GOT3 (cell line): ENCODE measurements at places on chromosomes 1 and 21.

DNA sequence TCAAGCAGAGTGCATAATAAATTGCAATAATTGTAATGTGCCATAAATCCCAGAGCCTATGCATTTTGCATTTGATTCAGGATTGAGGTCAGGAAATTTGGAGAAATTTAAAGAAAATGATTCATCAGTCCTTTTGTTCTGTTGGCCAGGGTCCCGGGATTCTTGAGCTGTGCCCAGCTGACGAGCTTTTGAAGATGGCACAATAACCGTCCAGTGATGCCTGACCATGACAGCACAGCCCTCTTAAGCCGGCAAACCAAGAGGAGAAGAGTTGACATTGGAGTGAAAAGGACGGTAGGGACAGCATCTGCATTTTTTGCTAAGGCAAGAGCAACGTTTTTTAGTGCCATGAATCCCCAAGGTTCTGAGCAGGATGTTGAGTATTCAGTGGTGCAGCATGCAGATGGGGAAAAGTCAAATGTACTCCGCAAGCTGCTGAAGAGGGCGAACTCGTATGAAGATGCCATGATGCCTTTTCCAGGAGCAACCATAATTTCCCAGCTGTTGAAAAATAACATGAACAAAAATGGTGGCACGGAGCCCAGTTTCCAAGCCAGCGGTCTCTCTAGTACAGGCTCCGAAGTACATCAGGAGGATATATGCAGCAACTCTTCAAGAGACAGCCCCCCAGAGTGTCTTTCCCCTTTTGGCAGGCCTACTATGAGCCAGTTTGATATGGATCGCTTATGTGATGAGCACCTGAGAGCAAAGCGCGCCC, 8.7 kb downstream of the PROX1 start:
- no peak for DNase-seq

DNA sequence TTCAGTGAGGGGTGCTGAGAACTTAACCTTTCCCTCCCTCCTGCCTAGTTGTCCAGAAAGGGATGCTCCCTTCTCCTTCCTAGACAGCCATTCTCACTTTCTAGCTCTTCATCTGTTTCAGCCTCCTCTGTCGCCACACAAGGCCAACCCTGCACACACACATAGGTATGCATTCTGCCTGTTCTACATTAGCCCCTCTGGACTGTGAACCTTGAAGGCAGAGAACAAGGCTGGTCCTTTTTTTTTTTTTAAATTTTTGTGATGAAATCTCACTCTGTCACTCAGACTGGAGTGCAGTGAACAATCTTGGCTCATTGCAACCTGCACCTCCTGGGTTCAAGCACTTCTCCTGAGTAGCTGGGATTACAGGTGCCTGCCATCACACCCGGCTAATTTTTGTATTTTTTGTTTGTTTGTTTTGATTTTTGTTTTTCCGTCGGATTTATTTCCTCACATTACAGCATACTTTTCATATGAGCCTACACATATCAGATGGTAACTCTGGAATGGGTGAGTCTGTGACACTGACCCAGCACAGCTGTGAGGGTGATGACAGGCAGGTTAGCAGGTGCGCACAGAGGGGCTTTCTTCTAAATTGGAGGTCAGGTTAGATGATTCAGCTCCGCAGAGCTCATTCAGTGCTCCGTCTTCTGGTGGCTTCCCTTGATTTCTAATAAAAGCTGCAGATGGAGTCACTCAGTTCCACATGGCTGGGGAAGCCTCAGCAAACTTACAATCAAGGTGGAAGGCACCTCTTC, 4.9 kb upstream of the AKR1A1 start:
- no peak for DNase-seq

DNA sequence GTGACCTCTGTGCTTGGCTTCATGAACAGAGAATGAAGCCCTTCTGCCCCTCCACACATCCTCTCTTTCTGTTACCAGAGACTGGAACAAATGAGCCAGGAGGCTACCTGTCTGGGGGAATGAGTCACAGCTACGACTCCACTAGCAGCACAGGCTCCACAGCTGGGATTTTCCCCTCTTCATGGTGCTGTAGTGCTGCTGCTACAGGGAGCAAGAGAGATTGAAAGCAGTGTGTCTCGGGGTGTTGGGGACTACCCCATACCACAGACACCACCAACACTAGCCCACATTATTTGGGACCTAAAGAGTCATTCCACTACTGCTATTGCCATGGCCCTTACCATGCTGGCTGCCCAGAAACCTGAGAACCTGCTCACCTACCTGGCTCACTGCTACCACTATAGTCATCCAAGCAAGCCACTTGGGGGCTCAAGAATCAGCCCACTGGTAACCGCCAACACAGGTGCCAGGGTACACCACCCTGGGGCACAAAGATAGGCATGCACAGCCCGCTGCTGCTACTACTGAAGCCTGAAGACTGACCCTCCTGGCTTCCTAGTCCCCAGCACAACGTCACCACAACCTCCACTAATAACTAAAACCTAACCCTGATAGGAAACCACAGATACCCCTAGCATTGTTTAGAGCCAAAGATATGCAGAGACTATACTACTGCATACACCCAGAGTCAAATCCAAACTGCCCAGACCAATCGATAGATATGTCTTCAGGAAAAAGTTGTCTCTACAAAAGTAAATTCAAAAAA, 17.7 kb downstream of the CD1E start:
- DNase-seq = no peak

DNA sequence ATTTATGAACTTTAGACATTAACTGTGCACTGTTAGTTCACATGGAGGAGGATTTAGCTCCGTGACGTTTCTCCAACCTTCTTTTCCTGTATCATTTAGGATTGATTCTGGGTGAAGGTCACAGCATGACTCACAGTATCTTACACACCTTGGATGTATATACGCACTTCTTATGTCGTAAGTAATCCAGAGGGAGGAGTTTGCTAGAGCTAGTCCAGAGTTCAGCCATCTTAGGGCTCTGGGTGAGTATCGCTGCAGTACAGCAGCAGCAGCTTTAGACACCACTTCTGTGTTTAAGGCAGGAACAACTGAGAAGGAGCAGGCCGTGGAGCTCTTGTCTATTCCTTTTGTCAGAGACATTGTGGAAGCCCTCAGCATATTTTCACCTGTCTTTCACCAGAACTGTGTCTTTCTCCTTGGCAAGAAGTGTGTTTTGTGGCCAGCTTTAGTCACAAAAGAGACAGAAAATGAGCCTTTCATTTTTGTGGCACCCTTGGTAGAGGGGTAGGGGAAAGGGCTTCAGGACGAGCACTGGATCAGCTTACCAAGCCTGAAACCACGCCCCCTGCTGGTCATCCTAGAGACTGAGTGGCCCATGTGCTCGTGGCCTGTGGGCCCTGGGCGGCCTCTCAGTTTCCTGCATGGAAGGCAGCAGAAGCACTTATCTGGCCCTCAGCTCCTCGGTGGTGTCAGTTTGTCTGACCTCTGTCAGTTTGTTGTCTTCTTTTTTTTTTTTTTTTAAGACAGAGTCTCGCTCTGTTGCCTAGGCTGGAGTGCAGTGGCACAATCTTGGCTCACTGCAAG, 64.0 kb downstream of the ADARB1 start:
- DNase-seq = no peak

- no peak for DNase-seq
Observed at GRCh38 chr1:175784831-175785230, 41.4 kb upstream of the TNR start.

GRCh38 chr21:19566975-19567374, 1163.4 kb upstream of the TMPRSS15 start:
- no peak for DNase-seq

DNA sequence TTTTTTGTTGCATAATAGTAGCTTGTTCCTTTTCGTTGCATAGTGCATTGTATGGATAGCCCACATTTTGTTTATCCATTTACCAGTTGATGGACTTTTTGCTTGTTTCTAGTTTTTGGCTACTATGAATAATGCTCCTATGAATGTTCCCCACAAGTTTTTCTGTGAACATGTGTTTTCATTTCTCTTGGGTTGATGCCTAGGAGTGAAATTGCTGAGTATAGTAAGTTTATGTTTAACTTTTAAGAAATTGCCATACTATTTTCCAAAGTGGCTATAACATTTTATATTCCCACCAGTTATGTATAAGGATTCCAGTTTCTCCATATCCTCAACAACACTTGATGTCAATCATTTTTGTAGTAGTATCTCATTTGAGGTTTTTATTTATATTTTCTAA, 84.8 kb upstream of the CACYBP start:
- no peak for DNase-seq

GRCh38 chr1:156407344-156407743, 38.3 kb downstream of the RHBG start:
- no peak for DNase-seq

DNA sequence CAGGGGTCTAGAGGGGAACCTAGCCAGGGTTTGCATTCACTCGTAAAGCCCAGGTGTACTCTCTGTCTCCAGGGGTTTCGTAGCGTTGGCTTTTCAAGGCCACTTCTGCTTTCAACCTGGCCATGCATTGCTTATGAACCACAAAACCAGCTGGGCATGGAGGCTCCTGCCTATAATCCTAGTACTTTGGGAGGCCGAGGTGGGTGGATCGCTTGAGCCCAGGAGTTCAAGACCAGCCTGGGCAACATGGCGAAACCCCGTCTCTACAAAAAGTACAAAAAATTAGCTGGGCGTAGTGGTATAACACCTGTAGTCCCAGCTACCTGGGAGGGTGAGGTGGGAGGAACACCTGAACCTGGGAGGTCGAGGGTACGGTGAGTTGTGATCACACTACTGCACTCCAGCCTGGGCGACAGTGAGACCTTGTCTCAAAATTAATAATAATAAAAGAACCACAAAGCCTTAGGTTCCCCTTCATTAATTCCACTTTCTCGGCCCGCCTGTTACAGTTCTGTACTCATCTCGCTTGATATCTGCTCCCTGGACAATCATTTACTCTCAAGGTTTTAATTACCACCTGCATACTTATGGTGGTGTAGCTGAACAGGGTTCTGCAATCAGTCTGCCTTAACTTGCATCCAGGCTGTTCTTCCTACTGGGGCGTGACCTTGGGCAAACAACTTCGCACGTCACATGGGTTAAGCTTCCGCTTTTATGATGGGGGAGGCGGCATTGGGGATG, 6.1 kb downstream of the SLC16A4 start:
- DNase-seq = no peak

DNA sequence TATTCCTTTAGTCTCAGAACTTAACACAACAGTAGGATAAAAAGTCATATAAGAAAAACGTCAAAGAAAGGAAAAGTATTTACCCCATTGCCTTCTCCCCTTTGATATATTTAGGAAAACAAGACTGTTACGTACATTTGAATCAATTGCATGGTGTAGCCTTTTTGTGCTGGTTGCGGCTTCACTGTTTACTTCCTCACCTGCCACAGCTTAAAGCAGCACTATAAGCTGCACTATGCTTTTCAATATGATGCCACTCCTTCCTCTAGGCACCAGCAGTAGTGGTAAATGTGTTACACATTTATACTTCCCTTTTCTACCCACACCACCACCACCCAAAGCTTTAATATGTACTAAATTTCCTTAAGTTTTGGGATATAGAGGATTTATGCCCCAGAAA, 111.1 kb downstream of the ATP1B1 start:
- no peak for DNase-seq

- DNase-seq = no peak
Observed at GRCh38 chr1:212213784-212214183, 71.4 kb upstream of the PPP2R5A start.

DNA sequence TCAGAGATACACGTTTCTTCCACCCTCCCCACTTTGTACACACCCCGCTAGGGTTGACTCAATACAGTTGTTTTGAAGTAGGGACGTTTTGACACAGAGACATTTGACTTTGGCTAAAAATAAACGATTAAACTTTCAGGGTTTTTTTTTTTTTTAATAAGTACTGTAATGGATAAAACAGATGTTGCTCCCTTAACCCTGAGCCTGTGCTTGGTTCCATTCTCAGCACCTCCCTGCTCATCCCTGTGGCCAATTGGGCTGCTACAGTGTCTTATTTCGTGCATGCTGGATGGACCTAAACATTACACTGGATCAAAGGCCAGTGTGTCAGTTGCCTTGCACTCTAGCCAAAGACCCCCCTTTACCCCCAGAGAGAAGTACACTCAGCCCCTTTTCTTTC, 16.9 kb downstream of the GRHL3 start:
- DNase-seq = no peak

GRCh38 chr1:109118089-109118488, 4.2 kb downstream of the ELAPOR1 start:
- no peak for DNase-seq

DNA sequence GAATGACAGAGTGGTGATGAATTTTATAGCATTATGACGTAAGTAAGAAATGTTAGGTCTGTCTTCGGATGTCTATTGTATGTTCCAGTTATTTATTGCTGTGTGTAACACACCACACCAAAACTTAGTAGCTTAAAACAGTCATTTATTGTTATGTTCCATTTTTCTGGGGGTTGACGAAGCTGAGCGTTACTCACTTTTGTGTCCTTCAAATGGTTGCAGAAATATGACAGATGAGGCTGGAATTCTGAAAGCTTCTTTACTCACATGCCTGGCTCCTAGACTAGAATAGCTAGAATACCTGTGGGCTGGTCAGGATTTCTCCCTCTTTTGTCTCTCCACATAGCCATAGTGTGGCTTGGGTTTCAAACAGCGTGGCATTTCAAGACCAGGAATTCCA, 62.1 kb upstream of the S1PR1 start:
- DNase-seq = no peak

DNA sequence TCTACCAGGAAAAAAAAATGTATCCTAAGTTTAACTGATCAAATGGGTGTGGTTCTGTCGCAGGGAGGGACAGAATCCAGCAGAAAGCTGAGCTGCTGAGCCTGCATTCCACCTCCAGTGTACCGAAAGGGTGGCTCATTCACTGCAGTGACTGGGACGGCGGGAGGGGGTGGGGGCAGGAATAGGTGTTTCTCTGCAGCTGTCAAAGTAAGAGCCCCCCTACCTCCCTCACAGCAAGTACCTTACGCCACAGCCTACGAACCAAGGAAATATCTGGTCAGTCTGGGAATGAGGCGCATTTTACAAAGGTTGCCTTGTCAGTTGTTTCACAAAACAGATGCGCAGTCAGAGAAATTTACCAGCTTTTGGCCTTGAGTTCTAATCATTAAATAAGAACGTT, 1.7 kb downstream of the S100B start:
- DNase-seq = no peak

GRCh38 chr1:200043336-200043668, 15.8 kb downstream of the NR5A2 start:
- DNase-seq = no peak

DNA sequence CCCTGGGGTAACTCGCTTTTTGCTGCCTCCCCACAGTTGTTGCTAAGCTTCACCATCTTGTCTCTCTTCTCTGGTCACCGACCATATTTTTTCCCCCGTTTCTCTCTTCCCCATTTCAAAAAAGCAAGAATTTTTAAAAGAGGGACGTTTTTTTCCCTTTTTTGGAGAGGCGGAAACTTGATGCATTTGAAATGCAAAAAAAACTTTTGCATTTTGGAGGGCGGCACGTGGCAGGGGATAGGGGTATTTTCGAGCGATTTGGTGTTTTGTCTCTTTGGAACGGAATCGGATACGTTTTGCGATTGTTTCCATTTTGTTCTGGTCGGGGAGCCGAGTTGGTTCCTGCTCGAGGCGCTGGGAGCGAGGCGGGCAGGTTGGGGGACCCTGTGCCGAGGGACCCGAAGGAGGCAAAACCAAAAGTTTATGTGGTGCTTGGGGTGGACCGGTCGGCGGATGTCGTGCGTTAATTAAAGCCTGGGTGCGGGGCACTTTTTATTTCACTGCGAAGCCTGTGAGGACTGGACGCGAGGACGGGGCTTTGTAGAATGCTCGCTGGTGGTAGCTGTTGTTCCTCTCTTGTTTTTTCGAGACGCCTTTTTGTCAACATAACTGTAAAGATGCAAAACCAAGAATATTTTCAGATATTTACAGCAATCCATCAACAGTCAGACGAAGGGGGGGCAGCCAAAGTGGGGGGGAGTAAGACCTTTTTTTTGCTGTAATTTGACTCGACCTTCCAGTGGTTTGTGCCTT, 884 bp downstream of the H3-3A start:
- no peak for DNase-seq

- no peak for DNase-seq
Observed at GRCh38 chr1:240420766-240421165, 191.2 kb downstream of the GREM2 start.
